Bronchial epithelial cell (primary cell): ENCODE measurements at places on chromosomes 7 and 10. TPM values are rescaled to one million over a fixed set of nuclear protein-coding genes. Genes with fewer than 3 reads are reported as not detected.

GRCh38 chr10:22579826-22580225 lies 134.6 kb downstream of the PIP4K2A start:
- DNase-seq: no peak

DNA sequence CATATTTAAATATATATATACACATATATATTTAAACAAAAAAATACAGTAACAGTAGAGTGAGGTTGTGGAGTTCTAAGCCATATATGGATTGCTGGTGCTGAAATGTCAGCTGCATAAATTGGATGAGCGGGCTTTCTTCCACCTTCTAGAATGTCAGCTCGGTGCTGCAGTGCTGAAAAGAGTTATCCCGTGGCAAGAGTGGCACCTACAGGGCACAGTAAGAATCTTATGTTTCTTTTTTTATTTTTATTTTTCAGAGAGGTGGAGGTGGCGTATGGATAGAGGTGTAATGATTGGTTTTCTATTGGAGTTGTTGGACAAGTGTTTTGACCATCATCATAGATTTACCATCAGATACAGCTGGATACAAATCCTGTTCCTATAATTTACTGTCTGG lies 86.2 kb upstream of the DYNC1I1 start:
- DNase-seq: peak; percentile 45

PRPS1L1 gene
- total RNA-seq: not detected in 2 replicates

ZNF398 gene
- total RNA-seq: 10.0 and 12.5 TPM in 2 replicates

DNA sequence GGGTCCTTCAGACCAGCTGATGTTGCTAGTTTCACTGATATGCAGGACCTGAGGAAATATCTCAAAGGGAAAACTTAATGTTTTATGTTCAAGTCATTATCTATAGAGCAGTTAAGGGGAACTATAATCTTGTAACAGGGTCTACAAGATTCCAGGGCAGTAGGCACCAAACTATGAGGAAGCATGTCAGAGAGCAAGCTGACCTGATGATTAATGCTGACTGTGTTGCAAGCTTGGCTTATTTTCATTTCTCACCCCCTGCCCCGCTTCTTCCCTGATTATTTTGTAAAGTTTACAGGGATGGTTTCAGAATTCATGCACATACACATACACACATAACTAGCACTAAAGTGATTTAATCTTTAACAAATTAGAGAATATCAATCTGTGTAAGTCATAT lies 84.3 kb upstream of the CACNA2D1 start:
- DNase-seq: peak; percentile 53

- DNase-seq: peak; percentile 25
These were observed 188.4 kb downstream of the PPP1R17 start for GRCh38 chr7:31875424-31875823.

RARRES2 gene
- total RNA-seq: 1.1 TPM in 1 of 2 replicates, not detected in the other

- DNase-seq: peak; percentile 60
These were observed 25.8 kb downstream of the STEAP1 start for GRCh38 chr7:90180011-90180585.

DNA sequence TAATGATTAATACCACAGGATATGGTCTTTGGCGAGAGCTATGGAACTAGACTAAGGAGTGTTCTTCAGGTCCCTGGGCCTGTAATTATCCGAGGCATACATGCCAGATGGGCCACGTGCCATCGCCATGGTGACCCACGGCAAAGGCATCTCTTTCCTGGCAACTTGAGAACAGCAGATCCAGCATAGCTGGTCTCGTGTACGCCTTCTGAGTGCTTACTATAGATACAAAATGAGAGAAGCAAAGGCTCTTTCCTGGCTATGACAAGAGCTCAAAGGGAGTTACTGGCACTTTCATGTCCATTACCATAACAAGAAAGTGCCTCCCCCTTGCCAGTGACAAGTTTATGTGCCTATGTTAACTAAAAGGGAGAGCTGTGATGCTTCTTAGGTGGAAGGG lies 26.0 kb upstream of the GLI3 start:
- peak; percentile 88 for DNase-seq

- peak; percentile 50 for DNase-seq
These were observed 5.0 kb downstream of the EPHB6 start for GRCh38 chr7:142859829-142860228.

WNT2 gene
- under 0.01 TPM in 1 of 2 replicates, not detected in the other for total RNA-seq
